Frontal cortex (tissue), 4 donors: ENCODE measurements at places on chromosomes 7 and 10.

GRCh38 chr7:64098-64915, 128.1 kb upstream of the FAM20C start:
- peak; percentile 24 for DNase-seq

DNA sequence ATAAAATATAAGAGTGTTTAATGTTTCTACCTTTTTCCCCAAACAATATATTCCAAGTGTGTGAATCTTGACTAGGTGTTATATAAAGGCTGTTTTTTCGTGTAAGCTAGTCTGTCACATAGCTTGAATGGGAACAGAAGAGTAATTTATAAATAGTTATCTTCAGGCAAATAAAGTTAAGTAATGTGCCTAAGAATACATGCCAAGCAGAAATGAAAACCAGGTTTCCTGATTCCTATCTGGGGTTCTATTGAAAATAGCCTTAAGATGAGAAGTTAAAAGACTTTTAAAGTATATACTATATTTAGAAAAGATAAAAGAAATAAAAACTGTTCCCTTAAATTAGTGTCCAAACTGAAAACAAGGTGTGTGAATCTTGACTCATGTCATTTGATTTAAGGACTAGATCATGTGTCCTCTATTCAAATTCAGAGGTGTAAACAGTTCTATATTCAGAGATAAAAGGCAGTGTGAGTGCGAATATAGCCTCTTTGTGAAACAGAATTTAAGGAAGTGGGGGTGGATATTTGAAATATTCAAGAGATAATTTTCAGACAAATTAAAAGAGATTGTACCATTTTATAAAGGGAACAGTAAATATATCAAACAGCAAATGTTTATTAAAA, 247.5 kb downstream of the THSD7A start:
- no peak for DNase-seq

DNA sequence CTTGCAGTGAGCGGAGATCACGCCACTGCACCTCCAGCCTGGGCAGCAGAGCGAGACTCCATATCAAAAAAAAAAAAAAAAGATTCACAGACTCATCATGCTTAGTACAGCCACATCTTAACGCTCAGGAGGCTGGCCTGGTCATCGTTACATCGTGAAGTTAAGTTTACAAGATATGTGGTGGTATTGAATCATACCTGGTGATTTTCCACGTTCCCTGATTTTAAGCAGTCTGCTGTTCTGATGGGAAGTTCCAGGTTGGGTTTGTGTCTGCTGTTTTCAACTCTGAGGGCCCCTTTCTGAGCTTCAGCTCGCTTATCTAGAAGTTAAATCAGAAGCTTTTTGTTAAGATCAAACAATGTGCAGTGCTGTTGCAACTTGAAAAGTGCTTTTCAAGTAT, 6.9 kb downstream of the PPP2R2D start:
- DNase-seq = no peak

DNA sequence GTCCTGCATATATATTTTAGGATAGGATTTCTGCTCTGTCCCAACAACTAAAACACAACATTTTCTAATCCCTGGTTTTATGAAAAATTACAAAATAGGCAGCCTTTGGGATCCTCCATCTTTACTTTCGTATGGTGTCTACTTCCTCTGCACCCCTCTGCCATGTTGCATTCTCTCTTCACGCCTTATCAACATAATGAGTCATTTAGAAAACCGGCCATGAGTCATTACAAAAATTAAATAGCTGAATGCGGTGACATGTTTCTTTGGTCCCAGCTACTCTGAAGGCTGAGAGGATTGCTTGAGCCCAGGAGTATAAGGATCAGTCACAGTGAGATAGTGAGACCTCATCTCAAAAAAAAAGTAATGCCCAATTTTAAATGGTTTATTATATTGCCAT, 148.1 kb upstream of the CELF2 start:
- no peak for DNase-seq

- no peak for DNase-seq
Observed at GRCh38 chr7:155847821-155848435, 35.7 kb upstream of the SHH start.

GRCh38 chr7:85454904-85455303, 268.0 kb upstream of the SEMA3D start:
- no peak for DNase-seq
